GM19239 (cell line): ENCODE measurements at places on chromosomes 5 and 9.

- no peak for DNase-seq
These were observed 1.9 kb downstream of the LRRC26 start for GRCh38 chr9:137167747-137168572.

- no peak for DNase-seq
These were observed 6.1 kb downstream of the NSMF start for GRCh38 chr9:137452761-137453642.

GRCh38 chr5:131530706-131531331 lies 104.2 kb downstream of the RAPGEF6 start:
- no peak for DNase-seq

DNA sequence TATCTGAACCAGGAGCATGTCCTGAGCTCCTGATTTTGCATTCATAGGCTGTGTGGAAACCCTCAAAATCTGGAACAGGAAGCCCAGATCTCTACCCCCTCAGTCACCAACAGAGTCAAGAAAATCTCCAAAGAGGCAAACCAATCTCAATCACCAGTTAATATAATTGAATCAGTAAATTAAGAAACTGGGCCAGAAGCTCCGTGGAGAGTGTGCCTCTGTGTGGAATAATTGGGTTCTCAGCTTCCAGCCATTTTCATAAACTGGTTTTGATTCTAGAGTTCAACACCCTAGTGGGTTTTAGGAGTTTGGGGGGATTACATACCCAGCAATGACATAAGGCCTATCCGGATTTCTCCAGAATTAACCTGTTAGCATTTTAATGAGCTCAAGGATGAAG lies 362.9 kb downstream of the IRX2 start:
- DNase-seq, result no peak

GRCh38 chr5:96177303-96177869 lies 215.7 kb upstream of the ELL2 start:
- no peak for DNase-seq

DNA sequence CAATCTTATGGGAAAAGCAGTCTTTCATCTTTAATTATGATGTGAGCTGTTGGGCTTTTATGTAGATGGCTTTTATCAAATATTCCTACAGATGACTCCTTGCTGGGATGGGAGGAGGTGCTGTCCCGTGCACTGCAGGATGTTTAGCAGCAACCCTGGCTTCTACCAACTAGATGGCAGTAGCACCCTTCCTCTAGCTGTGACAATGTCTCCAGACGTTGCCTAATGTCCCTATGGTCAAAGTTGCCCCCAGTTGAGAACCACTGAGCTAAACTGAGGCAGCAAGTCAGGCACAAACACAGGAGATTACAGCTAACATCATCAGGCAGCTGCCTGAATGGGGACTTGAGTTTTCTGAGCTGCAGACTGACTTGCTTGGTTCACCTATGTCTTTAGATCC lies 401.9 kb upstream of the PDE4D start:
- DNase-seq, result no peak

GRCh38 chr5:157352756-157353340 lies 86.9 kb downstream of the CYFIP2 start:
- DNase-seq, result no peak

DNA sequence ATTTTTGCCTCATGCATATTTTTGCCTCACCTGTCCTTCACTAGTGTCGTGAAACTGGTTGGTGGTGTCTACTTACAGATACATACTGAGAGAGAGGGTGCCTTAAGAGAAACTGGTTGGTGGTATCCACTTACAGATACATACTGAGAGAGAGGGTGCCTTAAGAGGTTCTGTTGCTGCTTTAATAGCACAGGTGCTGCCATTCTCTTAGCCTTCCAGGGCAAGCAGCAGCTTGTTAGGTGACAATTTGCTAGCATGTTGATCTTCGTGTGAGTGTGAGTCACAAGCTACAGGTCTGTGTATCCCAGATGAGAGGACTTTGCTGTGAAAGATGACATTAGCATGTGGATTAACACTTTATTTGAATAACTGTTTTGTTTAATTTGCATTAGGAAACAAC lies 1.4 kb downstream of the PTTG1 start:
- no peak for DNase-seq

DNA sequence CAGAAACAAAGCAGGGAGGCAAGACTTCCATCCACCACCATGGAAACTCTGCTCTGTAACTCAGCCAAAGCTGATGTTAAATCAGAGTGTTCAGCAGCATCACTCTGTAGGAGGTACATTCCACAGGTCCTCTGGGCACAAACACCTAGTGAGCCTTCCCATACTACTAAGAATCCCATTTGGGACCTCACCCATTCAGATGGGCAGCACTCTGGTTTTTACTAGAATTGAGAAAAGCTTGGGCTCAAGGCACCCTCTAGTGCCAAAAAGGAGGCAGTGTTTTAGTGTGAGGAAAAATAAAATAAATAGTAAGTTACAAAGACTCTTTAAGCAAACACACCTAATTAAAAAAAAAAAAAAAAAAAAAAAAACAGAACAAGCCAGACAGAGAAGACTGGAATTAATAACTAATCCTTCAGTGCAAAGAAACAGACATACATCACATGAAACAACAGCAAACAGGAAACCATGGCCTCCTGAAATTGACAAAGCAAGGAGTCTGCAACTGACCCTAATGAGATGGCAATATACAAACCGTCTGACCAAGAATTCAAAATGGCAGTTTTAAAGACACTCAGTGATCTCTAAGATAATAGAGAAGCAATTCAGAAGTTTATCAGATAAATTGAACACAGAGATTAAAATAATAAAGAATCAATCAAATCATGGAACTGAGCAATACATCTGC lies 159.5 kb downstream of the GNA14 start:
- no peak for DNase-seq

- DNase-seq, result no peak
These were observed 17.1 kb upstream of the IL6ST start for GRCh38 chr5:56011835-56012234.

DNA sequence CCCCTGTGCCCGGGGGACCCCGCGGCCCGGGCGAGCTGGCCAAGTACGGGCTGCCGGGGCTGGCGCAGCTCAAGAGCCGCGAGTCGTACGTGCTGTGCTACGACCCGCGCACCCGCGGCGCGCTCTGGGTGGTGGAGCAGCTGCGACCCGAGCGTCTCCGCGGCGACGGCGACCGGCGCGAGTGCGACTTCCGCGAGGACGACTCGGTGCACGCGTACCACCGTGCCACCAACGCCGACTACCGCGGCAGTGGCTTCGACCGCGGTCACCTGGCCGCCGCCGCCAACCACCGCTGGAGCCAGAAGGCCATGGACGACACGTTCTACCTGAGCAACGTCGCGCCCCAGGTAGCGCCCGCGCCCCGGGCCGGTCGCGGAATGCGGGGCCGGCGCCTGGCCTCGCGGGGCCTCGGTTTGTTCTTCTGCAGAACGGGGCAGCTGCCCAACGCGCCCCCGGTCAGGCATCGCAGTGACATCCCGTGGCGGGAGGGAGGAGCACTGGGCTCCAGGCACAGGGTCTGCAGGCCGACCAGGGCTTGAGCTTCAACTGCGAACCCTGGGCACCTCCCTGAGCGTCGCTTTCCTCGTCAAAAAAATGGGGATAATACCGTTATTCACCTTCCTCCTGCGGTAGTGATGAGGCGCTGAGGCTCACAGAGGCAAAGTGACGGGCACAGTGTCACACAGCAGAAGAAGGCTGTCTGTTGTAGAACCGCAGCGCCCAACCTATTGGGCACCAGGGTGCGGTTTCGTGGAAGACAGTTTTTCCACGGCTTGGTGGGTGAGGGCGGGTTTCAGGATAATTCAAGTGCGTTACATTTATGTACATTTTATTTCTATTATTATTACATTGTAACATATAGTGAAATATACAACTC lies 777 bp downstream of the ENDOG start:
- DNase-seq, result peak; percentile 48

DNA sequence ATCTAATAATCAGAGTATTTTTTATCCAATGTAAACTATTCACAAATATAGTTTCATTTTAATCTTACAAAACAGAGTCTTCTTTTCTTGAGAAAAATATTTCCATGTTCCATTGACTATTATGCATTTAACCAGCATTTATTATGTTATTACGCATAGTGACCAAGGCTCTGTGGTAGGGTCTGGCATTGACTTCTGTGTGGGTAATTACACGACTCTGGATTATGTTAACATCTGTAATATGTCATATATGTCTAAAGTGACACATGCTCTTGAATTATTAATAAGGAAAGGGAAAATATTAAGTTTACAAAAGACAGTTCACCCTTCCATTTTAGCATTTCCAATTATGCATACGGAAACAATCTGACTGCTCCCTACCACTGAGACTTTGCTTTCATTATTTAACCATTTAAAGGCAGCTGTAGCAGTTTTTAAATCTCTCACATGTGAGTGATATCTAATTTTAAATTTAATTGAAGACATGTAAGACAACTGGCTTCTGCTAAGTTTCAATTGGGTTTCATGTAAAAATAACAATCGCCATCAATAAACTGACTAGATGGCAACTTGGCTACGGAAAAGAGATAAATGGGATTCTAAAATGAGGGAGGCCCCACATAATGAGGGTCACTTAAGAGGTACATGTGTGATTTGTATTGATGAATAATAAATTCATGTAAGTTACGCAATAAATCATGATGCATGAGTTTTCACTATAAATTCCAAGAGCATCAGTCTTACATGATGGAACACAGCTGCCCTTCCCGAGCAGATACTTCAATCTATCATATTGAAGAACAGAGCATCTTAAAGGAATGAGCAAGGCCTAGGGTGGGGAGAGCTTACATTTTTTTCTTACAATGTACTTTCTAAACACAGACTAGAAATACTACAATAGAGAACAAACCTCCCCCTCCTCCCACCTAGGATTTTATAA lies 1056.8 kb downstream of the MAT2B start:
- DNase-seq, result no peak

DNA sequence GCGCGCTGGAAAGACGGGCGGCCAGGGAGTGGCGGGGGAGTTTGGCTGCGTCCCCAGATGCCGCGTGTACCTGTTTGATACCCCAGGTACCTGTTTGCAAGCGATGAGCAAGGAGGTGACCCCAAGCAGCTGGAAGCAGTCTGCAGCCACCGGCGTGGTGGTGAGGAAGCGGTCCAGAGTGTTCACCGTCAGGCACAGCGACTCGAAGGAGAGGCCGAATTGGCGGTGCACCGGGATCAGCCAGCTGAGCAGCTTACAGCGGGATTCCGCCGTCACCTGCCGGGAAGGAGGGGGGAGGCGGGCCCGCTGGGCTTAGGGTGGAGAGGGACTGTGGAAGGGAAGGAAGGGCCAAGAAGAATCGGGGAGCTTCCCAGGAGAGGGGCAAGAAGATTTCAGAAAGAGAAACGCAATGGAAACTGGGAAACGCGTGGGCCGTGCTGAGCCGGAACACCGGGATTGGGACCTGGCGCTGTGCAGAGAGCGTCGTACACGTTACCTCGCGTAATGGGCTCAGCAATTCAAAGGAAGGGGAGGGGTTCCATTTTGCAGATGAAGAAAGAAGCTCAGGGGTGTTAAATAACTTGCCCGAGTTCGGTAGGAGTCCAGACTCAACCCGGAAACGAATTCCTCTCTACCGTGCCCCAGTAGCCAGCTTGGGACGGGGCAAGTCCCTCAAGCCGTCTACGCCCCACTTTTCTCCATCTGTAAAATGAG lies 980 bp downstream of the CCNO start:
- DNase-seq, result peak; percentile 5

- DNase-seq, result no peak
These were observed 13.1 kb upstream of the SMC2 start for GRCh38 chr9:104080983-104081382.

DNA sequence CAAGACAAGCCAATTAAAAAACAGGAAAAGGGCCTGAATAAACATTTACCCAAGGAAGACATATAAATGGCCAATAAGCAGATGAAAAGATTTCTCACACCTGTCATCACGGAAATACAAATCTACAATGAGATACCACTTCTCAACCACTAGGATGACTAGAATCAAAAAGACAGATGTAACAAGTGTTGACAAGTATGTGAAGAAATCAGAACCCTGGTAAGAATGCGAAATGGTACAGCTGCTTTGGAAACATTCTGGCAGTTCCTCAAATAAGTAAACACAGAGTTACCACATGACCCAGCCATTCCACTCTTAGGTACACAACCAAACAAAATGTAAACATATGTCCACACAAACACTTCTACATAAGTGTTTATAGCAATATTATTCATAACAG lies 32.5 kb downstream of the LEAP2 start:
- DNase-seq, result no peak

DNA sequence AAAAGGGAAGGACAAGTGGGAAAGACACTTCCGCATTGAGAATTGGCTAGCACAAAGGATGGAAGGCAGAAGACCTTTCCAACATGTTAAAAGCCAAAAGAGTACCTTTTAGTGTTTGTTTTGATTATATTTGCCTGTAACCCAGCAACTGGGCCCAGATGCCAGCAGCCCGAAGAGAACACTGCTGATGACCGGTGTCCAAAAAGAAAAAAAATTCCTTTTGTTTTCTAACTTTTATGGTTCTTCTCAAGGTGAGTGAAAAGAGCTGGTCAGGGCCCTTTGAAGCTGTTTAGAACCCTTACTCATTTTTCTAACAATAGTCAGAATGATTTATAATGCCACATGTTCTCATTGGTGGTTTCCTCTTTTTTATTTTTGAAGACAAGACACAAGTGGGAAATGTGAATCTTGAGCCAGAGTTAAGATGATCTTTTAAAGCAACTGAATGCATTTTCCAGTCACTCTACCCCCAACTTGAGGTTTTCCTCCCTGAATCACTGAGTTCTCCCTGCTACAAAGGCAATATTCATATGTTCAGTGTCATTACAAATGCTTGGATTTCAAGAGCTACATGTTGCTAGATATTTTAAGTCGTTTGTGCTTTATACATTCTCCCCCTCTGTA lies 32.3 kb upstream of the ZNF462 start:
- DNase-seq, result no peak

GRCh38 chr5:180424094-180424493 lies 70.1 kb upstream of the CNOT6 start:
- no peak for DNase-seq

DNA sequence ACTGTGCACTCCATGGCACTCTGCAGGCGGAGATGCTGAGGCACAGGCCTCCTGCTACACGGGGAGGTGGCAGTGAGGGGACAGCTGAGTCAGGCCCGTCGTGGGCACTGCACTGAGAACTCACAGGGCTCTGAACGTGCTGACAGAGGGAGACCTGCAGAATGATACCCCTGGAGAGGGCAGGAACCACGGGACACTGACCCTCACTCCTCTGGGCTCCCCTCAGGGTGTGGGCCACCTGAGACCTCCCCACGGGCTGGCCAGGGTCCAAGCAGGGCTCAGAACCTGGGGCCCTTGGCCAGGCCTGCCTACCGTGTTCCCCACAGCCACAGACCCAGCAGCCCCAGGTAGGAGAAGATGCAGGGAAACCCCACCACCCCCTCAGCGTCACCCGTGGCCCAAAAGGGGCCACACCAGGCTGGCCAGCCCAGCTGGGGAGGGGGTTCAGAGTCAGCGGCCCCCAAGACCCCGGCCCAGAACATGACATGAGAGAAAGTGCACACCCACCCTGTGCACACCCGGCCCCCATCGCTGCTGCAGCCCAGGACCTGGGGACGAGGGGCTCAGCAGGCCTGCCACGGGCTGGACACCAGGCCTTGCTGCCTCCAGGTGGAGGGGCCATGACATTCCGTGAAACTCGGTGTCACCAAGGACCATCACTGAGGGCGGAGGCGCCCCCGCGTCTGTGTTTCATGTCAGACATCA lies 30.9 kb downstream of the GLT6D1 start:
- DNase-seq, result no peak
